GM12892 (cell line): ENCODE measurements at places on chromosomes 7 and 10.

DNA sequence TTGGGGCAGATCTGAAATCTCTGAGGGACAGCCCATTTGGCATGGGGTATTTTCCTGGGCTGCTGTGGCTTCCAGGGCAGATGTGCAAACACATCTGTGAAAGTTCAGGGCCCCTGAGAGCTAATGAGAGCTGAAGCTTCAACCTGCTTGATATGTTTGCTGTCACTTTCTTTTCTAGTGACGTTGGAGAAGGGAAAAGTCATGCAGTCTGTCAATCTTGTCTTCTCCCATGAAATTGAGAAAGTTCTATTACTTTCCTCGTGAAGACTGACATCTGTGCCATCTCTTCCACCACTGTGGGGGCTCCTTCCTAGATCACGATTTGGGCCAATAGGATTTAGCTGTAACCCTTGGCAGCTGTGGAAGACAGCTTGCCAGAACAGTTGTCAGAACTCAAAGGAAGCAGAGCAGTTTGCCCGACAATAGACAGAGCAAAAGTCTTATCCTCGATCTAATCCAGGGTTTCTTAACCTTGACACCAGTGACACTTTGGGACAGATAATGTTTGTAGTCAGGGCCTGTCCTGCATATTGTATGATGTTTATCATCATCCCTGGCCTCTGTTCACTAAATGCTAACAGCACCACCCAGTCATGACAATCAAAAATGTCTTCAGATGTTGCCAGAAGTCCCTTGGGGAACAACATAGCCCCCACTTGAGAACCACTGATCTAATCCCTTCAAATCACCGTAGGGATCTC lies 586.5 kb downstream of the LRMDA start:
- no peak for DNase-seq

- no peak for DNase-seq
These were observed 36.5 kb downstream of the IL15RA start for GRCh38 chr10:5940807-5941218.

- DNase-seq = no peak
These were observed 177.9 kb downstream of the RPS24 start for GRCh38 chr10:78211561-78212051.

GRCh38 chr10:33065111-33065510 lies 107.1 kb upstream of the ITGB1 start:
- no peak for DNase-seq

DNA sequence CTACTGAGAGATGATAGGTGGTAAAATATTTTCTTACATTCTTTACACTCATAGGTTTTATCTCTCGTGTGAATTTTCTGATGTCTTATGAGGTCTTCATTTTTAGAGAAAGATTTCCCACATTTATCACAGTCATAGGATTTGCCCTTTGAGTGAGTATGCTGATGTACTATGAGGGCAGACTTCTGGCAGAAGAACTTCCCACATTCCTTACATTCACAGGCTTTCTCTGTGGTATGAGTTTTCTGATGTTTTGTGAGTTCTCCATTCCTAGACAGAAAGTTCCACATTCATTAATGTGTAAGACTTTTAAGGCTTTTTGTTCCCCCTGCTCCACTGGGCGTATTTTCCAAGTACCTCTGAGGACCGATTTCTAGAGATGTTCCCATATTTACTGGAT lies 23.5 kb downstream of the ZNF25 start:
- no peak for DNase-seq

- no peak for DNase-seq
These were observed 551 bp downstream of the GRIFIN start for GRCh38 chr7:2475678-2476015.

GRCh38 chr10:114245121-114245791 lies 6.2 kb downstream of the VWA2 start:
- no peak for DNase-seq

DNA sequence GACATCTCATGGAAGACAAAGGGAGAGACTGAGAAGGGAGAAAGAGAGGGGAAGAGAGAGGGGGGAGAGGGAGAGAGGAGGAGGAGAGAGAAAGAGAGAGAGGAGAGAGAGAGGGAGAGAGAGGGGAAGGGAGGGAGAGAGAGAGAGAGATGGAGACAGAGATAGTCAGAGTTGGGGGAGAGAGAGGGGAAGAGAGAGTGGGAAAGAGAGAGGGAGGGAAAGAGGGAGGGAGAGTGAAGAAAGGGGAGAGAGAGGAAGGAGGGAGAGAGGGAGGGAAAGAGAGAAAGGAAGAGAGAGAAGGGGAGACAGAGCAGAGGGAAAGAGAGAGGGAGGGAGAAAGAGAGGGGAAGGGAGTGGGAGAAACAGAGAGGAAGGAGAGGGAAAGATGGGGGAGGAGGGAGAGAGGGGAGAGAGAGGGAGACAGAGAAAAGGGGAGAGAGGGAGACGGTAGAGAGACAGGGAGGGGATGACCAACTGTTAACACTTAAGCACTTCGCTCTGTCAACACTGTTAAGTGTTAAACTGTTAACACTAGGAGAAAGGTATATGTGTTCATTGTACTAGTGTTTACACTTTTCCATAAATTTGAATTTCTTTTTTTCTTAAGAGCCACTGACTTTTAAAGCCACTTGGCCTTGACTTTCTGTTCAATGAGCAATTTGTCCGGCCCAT lies 21.8 kb upstream of the SDK1 start:
- no peak for DNase-seq

DNA sequence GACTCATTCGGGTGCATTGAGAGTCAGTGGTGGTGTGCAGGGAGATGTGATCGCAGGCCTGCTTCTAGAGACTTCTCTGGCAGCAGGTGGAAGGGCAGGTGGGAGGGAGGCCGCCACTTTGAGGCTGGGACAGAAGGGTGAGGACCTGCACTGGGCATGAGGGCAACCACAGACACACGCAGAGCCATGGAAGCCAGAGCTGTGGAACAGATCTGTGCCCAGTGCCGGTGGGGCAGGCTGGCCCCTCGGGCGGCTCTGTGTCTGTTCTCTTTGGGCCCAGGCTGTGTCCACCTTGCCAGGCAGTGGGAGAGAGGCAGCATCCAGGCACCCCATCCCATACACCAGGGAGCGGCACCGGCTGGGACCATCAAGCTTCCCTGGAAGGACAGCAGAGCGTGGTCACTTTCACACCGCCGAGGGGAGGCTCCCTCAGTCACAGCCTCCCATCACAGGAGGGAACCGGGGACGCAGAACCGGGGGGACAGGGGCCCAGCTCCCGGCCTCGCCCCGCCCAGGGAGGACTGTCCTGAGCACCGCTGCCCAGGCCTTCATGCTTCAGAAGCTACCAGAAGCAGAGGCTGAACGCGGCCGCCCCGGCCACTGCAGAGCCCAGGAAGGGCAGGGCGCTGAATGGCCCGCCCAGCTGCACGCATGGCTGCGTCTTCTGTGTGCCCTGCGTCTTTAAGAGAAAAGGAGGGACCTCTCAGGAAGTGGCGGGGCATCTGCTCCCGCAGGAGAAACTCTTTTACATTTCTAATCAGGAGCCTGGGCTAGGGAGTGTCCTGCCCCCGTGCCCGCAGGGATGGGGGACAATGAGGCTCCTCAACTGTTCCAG lies 32.1 kb downstream of the EN2 start:
- no peak for DNase-seq

DNA sequence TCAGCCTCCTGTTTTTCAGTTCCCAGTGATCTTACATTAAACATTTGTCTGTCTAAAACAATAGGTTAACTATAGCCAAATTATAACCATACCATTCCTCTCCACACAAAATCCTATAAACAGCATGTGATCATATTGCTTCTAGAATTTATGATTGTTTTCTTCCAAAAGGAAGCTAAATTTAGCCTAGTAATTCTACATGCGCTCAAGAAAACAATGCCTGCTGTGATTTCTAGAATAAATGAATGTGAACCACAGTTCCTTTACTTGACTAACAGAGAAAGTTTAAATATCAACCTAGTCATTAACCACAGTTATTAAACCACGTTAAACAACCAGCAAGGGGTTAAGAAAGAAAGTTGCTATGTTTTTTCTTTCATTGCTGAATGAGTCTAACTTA lies 26.4 kb downstream of the MET start:
- no peak for DNase-seq

GRCh38 chr7:40220421-40220911 lies 85.7 kb downstream of the SUGCT start:
- no peak for DNase-seq

- DNase-seq = no peak
These were observed 30.8 kb upstream of the AGR3 start for GRCh38 chr7:16912540-16912939.

DNA sequence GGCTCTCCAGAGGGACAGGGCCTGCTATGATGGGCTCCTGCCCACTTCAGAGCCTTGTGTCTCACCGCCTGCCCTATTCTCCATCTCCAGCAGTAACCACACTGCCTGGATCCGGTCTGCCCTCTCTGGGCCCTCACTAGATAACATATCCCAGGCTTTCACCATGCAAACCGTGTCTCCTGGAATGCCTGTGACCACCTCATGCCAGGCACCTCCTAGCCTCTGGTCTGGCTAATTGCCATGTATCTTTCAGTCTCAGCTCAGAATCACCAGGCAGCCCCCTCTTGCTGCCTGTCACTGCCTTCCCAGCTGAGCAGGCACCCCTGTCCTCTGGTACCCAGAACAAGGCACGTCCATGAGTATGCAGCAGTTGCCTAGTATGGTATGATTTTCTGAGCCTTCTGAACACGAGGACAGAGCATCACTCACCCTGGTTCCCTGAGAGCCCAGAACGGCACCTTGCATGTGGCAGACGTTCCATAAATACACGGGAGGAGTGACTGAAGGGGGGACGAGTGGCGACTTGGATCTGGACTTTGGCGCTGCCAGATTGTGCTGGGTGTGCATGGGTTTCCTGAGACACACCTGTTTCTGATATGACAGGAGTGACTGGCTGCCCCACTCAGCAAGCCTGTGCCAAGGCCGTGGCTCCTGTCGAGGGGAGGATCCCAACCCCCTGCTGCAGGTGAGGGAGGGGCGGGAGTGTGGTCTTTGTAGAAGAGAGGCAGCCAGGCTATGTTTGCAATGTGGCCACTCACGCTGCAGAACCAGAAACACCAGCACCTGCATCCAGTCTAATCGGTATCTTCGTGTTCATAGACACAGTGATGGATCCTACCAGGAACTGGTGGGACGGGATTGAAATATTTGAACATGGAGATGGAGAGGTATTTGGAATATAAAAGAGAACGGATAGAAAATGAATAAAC lies 95.2 kb downstream of the VOPP1 start:
- DNase-seq = no peak

DNA sequence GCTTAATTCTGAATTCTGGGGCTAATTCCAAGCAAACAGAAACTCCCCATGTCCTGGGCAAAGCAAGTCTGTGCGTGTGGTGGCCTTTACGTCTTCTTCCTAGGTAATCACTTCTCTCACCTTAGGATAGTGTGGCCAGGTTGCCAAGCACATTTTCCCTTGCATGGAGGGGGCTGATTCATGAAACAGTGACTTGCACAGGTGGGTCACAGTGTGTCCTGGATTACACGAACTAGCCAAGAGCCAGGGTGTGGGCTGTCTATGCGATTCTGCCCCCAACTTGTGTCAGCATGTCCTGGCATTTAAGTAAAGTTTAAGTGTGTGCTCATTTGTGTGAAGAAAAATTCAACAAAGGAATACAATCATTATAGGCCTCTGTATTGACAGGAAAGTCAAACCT lies 18.5 kb upstream of the SEM1 start:
- DNase-seq = no peak

GRCh38 chr7:77454802-77455201 lies 38.7 kb upstream of the GSAP start:
- DNase-seq = no peak

DNA sequence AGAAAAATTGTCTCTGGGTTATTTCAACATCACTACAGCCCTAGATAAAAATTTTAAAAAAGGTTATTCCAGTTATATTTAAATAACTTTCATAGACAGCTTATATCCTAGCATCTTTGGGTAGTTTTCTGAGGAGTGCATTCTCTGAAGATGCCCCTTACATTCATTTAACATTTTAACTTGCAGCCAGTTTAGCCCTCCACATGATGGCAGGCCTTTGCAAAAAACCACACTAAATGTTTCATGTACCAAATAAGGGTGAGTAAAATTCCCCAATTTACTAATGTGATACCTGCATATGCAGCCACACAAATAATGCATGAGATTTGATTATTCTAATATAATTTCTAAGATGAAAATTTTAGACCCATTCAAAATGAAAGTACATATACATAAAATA lies 108.4 kb upstream of the ZWINT start:
- DNase-seq = no peak

DNA sequence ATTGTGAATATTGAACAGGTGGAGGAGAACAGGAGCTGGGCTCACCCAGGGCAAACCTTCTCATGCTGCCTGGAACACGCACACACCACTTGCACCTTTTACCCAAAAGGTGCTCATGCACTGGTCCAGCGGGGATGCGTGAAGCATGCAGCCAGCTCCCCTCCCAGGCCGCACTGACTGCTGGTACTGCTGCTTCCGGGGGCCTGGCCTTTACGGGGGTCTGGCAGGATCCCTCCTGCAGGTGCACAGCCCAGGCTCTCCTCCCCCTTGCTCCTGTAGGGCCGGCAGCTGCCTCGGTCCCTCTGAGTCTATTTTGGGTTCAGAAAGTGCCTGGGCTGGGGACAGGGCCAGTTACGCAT lies 221.7 kb downstream of the DNAJB6 start:
- DNase-seq = no peak

DNA sequence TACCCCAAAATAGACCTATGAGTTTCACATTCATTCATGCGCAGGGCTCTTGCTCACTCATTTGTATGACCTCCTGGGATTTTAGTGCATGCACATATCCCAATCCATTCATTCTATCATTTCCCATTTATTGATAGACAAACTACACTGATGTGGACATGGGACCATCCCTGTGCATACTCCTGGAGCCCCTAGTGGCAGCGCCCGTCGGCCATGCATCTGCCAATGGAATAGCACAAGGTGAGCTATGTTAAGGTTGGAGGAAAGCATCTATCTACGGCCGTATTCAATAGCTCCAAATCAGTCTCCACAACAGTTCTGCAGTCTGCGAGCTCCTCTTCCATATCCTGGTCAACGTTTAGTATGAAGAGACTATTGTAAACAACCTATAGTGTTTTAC lies 31.7 kb upstream of the FIGNL1 start:
- DNase-seq = no peak

- DNase-seq = no peak
These were observed 137.8 kb downstream of the CHRM2 start for GRCh38 chr7:137006293-137006692.

GRCh38 chr10:44435196-44435595 lies 50.3 kb upstream of the CXCL12 start:
- DNase-seq = no peak

DNA sequence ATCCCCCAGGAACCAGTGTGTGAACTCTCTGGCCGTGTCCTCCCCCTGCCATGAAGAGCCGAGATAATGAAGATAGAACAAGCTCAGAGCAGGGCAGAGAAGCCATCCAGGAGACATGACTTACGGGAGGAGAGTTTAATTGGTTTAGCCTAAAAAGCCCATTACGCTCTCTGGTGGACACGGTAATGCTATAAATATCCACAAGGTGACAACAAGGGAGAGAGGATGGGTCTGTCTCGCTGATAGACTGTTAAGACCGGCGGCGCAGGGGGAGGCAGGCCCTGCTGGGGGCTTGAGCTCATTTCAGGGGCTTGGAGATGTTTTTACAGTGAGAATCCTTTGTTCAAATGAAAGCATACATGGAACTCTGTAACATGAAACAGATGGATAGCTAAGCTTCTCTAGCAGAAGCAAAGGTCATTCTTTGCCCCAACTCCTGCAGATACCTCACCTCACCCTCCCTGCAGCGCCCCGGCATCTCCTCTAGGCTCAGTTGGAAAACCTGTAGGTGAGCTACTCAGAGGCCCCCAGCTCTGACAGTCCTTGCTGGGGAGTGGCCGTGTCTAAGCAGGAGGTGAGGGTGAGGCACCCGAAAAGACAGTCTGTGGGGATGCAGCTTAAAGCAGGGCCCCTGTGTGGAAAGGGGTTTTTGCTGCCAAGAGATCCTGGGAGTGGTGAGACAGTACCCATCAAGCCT lies 40.8 kb upstream of the LOXL4 start:
- DNase-seq = no peak
